A549 (cell line): ENCODE measurements at places on chromosomes 16 and 17. TPM values are rescaled to one million over a fixed set of nuclear protein-coding genes. Genes with fewer than 3 reads are reported as not detected.

G6PC1 gene
- polyA plus RNA-seq: not detected in 3 replicates

DNA sequence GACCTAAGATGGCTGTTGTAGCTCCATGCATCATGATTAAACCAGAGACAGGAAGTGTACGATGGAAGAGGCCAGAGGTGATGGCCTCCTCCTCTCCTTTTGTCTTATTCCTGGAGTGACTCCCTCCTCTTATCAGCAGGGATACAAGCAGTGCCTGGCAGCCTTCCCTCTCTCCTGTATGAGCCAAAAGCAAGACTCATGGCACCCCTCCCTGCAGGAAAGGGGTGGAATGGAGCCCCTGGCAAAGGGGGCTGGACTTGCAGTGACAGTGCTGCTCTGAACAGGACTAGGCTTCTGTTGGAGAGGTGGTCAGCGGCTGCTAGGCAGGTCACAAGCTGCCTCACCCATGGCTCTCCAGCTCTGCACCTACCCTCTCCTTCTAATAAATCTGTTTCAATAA is 8.4 kb downstream of the TXNL4B start:
- DNase-seq: no peak

GRCh38 chr17:64938290-64938689 is 19.0 kb upstream of the LRRC37A3 start:
- no peak for DNase-seq

DNA sequence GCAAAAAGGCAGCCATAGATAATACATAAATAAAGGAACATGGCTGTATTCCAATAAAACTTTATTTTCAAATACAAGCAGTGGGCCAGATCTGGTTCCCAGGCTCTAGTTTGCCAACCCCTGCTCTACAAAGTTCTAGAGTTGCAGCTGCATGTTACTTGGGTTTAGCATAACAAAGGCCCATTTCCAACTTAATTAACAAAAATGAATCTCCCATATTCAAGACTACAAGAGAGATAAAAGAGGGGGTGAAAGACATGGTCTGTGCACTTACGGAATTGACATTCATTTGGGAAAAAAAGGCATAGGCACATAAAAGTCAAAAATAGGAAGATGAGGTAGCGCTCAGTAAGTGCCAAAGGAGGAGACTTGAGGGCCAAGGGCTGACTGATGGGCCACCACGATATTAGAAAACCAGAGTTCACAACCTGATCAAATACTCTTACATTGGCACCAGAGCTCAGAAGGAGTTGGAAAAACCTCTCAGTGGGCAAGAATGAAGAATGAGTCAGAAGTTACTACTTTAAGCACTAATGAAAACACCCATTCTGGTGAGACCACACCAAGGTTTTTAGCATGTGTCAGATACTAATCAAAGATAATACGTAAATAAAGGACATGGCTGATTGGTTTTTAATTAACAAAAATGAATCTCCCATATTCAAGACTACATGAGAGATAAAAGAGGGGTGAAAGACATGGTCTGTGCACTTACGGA is 164.0 kb downstream of the VPS53 start:
- no peak for DNase-seq

DNA sequence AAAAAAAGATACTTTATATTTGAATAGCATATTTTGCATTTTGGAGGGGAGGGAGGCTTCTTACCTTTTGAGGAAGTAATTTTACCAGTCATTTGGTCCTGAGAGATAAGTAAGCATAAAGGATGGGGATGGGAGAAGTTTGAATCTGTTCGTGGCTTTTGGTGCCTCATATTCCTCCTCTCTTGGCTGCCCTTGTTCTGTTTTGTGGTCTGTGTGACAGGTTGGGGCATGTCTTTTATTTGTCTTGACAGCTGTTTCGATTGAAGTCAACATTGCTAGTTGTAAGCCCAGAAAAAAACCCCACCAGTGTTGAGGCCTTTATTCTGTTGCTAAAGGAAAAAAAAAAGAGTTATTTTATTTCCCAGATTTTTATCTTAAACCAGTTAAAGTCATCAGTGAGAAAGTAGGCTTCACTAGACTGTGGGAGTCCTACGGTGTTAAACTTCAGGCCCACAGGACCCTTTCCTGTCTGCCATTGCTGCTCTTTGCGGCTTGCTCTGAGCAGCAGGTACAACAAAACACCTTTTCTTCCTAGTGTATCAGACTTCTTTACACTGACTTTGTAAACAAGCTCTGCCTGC is 11.4 kb downstream of the SLC7A6 start:
- DNase-seq: no peak

GRCh38 chr17:32519228-32520103 is 32.7 kb downstream of the CDK5R1 start:
- DNase-seq: no peak

- no peak for DNase-seq
These were observed 659 bp downstream of the KRT15 start for GRCh38 chr17:41518031-41518430.

- DNase-seq: no peak
These were observed 16.8 kb downstream of the MED13 start for GRCh38 chr17:62048262-62048661.

DNA sequence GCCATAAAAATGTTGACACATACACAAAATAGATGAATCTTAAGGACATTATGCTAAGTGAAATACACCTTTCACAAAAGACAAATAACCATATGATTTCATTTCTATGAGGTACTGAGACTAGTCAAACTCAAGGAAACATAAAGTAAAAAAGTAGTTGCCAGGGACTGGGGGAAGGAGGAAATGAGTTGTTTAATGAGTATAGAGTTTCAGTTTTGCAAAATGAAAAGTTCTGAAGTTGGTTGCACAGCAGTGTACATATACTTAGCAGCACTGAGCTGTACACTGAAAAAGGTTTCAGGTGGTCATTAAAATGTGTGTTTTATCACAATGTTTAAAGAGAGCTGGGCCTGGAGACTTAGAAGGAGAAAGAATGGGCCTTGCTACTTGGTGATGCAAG is 4.7 kb upstream of the SLC13A2 start:
- DNase-seq: no peak
